ENCODE measurements at places on chromosomes 4 and X.

GRCh38 chrX:2829469-2830246 lies 928 bp downstream of the GYG2 start:
- DNase-seq = no peak

DNA sequence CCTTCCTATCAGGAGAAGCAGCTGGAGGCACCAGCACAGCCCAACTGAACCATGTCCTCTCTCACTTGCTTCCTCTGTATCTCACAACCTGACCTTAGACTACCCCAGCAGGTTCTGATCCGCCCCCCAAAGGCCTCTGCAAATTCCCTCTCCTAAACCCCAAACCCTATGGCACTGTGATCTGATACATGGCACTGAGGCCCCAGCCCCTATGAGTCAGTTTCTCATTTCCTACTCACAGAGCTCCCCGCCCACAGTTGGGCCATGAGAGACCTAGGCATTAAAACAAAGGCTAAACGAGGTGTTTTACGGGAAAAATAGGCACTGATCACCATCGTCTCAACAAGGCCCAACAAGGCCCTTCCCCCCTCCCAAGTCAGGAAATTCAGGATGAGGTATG lies 19.1 kb downstream of the SASH3 start:
- no peak for DNase-seq

DNA sequence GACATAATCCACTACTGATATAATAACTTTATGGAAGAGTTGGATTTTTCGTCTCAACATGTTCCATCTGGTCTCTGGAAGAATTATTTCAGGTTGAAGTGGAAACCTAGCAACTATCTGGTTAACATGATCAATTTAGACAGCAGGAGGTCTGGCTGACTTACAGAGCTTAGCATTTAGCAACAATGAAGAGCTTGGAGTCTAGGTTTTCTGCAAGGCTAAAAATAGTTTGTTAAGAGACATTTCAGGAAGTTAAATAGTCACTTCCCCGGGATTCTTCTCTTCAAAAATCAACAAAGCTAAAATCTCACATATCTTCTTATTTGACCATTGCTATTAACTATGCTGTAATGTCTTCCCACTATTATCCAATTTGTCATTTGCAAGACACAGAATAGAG lies 418.6 kb upstream of the DIPK2B start:
- no peak for DNase-seq

GRCh38 chr4:59161249-59161648 lies 2038.9 kb upstream of the ADGRL3 start:
- DNase-seq = no peak

- no peak for DNase-seq
Observed at GRCh38 chr4:22454955-22455354, 60.9 kb downstream of the ADGRA3 start.

DNA sequence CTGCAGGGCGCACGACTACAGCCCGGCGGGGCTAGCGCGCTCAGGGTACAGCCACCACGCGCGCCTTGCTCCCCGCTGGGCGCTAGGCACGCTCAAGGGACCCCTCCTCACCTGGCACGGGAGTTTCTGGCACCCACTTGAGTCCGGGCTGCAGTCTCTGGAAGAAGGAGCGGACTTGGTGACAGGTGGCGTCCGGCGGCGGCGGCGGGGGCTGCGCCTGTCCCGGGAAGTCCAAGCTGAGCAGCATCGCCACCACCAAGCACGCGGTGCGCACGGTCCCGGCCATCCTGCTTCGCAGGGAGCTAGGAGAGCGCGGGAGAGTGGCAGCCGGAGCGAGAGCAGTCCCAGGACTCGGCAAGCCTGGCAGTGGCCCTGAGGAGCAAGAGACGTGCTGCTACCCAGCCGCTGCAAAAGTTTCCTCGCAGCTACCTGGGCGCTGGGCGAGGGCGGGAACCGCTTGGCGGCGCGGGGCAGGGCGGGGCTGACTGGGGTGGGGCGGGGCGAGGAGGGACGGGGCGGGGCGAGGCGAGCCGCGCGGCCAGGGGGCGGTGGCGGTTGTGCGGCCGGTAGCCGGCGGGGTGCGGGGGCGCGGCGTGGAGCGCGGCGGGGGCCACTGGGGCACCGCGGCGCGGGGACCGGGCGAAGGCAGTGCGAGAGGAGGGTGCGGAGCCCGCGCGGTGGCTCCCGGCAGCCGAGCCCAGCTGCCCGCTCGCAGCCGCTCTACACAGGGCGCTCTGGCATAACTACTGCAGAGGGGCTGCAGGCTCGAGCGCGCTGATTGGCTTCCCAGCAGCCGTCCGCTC lies at the start of gene GPC3:
Gene GPC3, minus strand, starts transcription at position 431 of the 803 bp plus-strand sequence.
- DNase-seq = no peak

DNA sequence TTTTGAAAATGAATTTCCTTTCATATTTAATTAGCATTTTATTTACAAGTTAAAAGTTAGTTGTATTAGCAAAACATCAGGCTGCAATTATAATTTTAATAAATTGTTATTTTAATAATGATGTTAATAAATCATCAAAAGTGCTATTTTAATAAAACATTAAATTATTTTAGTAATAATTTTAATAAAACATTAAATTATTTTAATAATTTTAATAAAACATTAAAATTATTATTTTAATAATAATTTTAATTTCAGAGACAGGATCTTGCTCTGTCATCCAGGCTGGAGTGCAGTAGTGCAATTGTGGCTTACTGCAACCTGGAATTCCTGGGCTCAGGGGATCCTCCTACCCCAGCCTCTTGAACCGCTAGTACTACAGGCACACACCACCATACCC lies 10.8 kb downstream of the RAP2C start:
- DNase-seq = no peak

DNA sequence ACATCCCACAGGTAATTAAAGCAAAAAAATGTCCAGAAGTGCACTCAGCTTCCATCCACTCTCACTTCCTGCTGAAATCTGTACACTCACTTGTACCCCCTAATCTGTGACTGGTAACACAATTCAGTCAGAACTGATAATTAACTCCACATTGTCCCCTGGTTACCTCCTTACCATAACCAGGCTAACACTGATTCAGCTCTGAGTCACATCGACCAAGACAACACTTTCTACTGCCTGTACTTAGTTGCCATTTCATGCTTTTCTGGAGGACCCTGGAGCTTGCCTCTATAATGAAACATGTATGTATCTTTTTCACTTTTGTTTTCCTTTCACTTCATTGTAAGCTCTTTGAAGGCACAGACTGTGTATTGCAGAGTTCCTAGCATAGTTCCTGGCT lies 130.9 kb upstream of the GABRG1 start:
- DNase-seq = no peak

DNA sequence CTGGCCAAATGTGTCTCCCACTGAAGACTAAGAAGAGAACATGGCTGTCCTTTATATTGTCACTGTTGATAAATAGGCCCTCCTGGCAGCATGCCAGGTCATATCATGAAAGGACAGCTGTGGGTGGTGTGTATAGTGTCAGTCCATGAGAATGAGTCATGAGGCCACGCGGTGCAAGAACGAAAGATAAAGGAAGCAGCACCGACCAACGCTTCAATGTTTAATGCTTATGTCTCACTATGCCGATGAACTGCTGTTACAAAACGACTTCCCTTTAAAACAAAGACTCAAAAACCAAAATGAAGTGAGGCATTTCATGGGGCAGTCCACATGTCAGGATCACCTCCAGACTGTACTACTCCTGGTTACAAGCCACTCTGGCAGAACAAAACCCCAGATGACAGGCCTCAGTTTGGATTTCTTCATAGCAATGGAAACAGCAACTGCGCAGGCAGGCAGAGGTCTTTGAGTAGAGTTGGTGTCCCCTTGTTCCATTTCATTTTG lies 5.2 kb upstream of the TCEANC start:
- no peak for DNase-seq

DNA sequence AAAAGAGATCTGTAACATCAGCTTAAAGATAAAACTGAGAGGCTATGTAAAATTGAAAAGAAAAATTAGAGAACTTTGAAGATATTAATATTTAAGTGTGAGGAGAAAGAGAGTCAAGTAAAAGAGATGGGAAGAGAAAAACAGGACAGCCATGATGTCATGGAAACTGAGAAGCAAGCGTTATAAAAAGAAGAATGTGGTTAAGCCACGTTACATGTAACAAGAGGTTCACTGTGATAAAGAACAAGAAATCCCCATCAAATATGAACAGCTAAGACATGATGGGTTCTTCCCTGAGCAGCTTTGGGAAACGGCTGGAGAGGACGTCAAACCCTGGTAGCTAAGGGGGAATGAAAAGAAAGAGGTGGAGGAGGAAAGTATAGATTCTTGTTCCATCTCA lies 1269.3 kb upstream of the TENM3 start:
- DNase-seq = no peak

DNA sequence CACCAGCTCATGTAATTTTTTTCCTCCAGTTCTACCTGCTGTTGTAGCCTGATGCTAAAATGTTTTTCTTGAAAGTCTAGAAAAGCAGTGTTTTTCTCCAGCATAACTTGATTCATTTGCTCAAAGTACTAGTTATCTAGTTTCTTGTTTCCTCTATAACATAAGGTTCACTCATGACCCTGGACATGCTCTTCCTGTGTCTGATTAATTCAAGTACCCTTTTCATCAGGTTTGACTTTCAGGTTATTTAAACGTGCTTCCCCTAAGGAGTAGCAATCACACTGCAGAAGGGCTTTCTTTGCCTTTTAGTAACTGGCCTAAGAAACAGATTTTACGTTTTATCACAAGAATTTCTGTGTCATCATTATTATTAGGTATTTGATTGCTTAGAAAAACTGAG lies 66.8 kb upstream of the EGFL6 start:
- no peak for DNase-seq

DNA sequence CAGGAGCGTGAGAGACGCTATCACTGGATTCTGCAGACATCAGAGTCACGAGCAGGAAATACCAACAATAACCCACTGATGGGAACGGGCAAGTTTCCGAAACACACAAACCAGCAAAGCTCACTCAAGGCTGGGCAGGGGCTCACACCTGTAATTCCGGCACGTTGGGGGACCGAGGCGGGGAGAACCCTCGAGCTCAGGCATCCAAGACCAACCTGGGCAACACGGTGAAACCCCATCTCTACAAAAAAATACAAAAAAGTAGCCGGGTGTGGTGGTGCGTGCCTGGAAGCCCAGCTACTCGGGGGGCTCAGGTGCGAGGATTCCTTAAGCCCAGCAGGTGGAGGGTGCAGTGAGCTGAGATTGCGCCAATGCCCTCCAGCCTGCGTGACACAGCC lies 17.2 kb upstream of the GTPBP6 start:
- no peak for DNase-seq

DNA sequence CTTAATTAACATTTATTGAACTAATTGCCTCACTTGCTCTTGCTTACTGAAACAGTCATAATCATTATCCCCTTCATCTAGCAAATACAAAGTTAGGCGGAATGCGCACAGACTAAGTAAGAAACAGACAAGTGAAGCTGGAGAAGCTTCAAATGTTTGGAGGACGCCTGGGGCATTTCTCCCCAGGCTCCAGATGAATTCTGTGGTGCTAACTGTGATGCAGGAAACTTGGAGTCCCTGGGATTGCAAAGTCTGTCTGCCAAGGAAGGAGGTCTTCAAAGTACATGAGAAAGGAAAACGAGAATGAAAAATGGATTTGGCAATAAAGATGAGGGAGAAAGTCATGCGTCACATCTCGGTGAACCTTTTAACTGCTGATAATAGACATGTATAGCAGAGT lies 23.6 kb upstream of the MFAP3L start:
- no peak for DNase-seq

- no peak for DNase-seq
Observed at GRCh38 chr4:82744284-82744968, 54.2 kb downstream of the SCD5 start.

DNA sequence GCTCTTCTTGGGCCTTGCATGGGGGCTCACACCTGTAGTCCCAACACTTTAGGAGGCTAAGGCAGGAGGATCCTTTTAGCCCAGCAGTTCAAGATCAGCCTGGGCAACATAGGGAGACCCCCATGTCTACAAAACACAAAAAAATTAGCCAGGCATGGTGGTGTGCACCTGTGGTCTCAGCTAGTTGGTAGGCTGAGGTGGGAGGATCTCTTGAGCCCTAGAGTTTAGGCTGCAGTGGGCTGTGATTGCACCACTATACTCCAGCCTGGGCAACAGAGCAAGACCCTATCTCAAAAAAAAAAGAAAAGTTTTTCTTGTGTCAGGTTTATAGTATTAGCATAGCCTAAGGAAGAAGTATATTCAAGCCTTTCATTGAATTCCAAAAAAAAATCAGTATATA lies 30.8 kb upstream of the FAM241A start:
- DNase-seq = no peak

DNA sequence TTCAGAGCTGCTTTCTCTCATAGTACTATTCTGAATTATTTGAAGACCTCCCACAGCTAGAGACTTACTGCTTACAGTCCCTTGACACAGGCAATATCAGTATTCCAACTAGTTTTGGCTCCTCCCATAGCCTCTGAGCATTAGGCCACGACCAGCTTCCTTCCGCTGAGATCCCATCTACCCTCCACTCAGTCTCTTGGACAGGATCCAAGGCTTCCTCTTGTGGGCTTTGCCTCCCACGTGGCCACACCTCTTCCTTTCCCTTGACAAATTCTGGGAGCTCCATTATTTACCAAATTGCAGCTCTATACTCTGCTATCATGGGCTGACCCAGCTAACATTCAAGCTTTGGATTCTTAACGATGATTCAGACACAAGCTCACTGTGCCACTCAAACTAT lies 470.4 kb upstream of the GALNT7 start:
- no peak for DNase-seq

DNA sequence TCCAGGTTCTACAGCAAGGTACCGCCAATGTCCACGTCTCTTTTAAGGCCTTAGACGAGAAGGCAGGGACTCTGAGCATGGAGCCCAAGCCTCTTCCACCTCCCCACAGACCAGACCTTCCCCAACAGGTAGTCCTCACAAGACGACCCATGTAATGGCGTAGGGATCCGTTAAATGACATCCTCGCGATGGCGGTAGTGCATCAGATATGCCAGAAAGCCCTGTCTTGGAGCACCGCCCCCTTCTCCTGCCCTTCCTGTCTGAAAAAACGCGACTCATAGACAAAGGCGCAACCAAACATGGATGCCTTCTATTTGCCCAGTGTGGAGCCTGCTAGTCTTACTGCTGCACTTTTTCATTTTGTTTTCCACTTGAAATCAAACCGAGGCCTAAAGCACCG lies 185.4 kb downstream of the OR13H1 start:
- no peak for DNase-seq

GRCh38 chr4:118941149-118941548 lies 52.5 kb downstream of the SYNPO2 start:
- no peak for DNase-seq

- no peak for DNase-seq
Observed at GRCh38 chr4:60652933-60653332, 547.2 kb upstream of the ADGRL3 start.

DNA sequence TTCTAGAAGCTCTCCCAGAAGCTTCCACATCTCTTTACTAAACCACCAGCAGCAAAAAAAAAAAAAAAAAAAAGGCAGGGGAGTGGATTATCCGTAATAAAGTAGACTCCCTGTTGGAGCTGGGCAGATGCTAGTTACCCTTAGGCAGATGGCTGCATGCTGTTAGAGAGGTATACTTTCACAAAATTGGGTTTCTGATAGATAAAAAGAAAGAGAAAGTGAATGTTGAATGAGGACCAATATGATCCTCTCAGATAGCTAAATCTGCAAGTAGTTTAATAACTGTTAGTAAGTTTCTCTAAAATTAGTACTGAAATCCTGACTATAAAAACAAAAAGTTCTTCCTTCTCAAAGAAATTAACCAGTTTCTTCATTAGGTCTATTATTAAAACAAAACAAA lies 195.4 kb downstream of the ANAPC10 start:
- DNase-seq = no peak
